ENCODE measurements at places on chromosomes 12 and 14.

DNA sequence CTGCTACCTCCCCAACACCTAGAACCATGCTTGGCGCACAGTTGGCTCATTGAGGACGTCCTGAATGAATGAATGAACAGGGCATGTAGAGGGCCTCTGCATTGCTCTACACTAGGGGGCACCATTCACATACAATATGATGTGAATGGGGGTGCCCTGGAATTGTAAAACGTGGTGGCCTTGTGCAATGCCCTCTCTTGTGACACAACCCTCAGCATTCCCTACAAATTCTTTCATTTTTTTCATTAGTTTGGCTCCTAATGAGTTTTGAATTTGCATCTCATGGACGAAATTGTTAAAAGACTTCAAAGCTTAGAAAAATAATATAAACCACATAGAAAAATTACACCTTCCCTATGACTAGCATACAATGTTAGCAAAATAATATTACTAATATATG lies 2.3 kb upstream of the DIO2 start:
- DNase-seq: no peak

- DNase-seq: no peak
These were observed 56.8 kb downstream of the CDK17 start for GRCh38 chr12:96343347-96343954.

DNA sequence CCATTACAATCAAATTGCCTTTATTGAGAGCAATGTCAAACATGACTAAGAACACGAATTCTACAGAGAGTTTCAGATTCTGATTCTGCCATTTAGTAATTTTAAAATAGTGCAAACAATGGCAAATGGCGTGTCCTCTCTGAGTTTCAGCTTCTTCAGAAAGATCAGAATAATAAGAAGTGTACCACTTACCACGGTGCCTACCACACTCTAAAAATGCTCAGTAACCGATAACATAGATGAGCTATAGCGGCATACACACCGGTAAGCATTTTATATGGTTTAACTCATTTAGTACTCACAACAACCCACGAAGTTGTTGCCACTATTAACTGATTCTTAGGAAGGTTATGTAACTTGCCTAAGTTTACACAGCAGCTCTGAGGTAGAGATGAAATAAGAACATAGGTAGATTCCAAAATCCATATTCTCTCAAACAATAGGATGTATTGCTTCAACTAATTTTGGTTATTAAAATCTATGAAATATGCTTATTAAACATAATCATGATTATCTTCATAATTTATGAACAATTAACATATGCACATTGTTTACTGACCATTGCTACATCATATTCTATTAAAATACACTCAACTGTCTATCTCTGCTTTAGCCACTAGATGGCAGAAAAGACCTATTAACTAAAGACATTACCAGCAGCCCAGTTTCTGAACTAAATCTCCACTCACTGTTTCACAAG lies 38.3 kb downstream of the SLC6A15 start:
- DNase-seq: no peak

DNA sequence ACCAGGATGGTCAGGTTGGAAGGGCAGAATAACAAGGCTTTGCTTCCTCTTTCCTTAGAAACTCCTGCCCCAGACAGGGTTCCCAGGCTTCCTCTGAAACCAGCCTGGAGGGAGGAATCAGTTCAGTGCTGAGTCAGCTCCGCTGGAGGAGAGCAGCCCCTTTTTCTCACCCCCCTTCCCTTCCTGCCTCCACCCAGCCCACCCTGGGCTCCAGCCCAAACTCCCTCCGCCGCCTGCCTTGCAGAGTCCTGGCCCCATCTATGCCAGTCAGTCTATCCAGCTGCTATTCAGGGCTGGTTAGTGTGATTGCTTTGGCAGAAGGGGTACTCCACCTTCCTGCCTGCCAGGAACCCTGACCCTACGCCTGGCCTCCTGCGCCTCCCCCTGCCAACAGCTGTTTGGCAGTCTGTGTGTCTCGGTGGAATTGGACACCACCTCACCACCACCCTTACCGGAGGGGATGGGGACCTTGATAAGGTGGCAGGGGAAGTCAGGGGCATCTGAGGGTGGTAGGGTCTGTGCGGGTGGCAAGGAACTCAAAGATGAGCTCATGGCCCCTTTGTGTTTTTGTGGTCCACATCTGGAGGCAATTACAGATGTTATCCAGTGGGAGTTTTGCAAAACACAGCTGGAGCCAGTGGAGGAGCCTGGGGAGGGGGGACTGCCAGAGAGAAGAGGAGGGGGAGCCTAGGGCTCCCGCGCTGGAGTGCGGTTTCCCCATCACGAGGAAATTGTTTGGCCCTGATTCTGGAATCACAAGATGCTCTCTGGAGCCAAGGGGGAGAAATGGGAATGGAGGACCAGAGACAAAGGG lies 12.2 kb downstream of the MMP14 start:
- no peak for DNase-seq

Measured in dorsolateral prefrontal cortex (tissue), 122 donors.